Stimulated activated CD8-positive, alpha-beta memory T cell treated with anti-CD3 and anti-CD28 coated beads, Interleukin-4, amount 100 ng/mL, for 4 hours (primary cell): ENCODE measurements at places on chromosomes 5 and 9.

GRCh38 chr9:5089737-5090136, 95.7 kb downstream of the INSL6 start:
- no peak for DNase-seq

GRCh38 chr5:91090995-91091394, 292.1 kb downstream of the ARRDC3 start:
- DNase-seq: no peak

- peak; percentile 60 for DNase-seq
These were observed 3.2 kb downstream of the PIP5KL1 start for GRCh38 chr9:127927201-127927987.

GRCh38 chr9:115198001-115198400, 80.0 kb upstream of the TNC start:
- DNase-seq: no peak

- DNase-seq: no peak
These were observed 2.2 kb downstream of the GFPT2 start for GRCh38 chr5:180350711-180351465.

DNA sequence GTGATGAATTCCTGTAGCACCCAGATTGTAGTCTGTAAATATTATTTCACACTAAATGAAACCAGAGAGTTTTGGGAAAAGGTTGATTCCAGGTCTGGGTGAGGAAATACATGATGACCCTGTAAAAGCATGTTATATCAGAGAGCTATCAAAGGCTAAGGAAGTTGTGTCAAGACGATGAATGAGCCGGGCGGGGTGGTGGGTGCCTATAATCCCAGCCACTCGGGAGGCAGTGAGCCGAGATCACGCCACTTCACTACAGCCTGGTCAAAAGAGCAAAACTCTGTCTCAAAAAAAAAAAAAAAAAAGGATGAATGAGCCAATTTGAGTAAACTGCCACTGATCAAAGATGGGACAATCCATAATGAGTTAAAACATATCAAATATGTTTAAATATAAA, 29.2 kb downstream of the IL6ST start:
- no peak for DNase-seq

DNA sequence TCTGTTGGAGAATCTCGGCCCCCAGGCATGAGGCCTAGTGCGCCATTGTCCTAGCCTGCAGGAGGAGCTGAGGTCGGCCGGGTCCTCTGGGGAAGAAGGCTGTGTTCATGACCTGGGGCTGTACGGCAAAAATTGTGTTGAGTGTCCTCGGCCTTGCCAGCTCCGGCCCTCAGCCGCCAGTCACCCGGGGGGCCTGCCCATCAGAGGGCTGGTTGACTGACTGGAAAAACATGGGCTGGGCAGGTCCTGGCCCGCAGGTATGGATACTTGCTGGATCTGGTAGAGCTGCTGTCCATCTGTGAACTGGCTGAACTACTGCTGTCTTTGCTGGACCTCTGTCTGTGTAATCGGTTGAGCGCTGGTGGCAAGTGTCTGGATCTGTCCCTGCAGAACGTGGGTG, 136.7 kb upstream of the GAS1 start:
- DNase-seq: no peak

- no peak for DNase-seq
These were observed 9.3 kb downstream of the STOM start for GRCh38 chr9:121360601-121361374.

GRCh38 chr5:136594416-136594815, 229.1 kb upstream of the TRPC7 start:
- DNase-seq: no peak

DNA sequence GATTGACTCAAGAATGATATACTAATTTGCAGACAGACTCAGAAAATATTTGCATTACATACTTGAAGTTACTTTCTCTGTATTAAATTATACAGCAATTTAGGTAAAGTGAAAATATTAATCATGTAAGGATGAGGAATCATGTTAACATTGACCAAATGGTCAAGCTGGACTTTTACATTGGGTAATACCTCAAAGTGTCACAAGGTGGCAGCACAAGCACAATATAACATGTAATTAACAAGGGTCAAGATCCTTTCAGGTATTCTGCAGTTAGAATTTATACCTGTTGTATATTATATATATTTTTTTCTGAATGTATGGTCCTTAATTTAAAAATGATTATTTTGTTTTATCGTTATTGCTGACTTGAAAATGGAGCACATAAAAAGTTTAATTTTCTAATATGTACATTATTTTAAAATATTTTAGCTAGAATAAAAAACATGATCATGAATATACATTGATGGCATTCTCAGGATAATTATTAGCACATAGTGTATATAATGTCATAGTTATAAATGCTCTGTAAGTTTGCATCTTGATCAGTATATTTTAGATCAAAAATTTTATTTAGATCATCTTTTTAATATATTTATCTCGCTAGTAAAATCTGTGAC, 8.6 kb downstream of the HAPLN1 start:
- no peak for DNase-seq

DNA sequence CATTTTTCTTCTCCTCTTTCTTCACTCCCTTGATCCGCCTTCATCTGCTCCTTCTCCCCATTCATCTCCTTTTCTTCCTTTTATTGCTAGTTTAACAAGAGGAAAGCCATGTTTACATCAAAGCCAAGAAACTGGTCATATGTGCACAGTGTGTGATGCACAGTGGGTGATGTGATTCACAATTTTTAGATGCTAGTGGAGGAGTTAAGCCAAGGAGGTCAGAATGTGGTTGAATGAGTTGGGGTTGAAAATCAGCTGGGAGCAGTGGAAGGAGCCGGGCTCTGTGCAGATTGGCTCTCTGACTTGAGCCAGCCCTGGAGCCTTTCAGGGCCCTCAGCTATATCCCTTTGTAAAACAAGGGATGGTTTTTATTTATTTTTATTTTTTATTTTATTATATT, 7.3 kb downstream of the ACER2 start:
- DNase-seq: no peak
